ENCODE measurements at places on chromosomes 2 and 18.

- peak; percentile 29 for DNase-seq
Measured at GRCh38 chr2:236568068-236568921, 1.3 kb upstream of the ACKR3 start.

DNA sequence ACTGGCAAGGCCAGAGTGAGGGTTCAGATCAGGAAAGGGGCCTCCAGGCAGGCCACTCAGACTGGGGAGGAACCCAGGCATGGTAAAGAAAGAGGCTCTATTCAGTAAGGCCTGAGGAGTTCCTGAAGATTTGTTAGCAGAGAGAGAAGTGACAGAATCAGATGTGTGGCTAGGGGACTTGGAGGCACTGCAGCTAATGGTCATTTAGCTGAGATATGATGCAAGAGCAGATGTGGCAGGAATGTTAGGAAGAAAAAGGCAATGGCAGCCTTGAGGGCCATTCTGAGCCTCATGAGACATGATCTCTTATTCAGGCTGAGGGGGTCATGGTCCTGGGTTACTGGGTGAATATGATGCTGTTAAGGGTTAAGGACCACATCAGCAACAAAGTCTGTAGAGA, 73.4 kb downstream of the CCDC93 start:
- no peak for DNase-seq

GRCh38 chr2:104851291-104852089, 2.4 kb upstream of the POU3F3 start:
- no peak for DNase-seq

GRCh38 chr2:233163486-233164103, 87.9 kb upstream of the ATG16L1 start:
- no peak for DNase-seq
